ENCODE measurements at places on chromosomes 13 and 19. TPM values are rescaled to one million over a fixed set of nuclear protein-coding genes. Genes with fewer than 3 reads are reported as not detected.

Gene LILRB3
- total RNA-seq: 26.7 TPM

Gene KRTDAP
- not detected for total RNA-seq

Gene MRPS12
- 15.8 TPM for total RNA-seq

- H3K36me3 ChIP-seq: no peaks in the 10 kb centered on the region
- H3K27ac ChIP-seq: no peak overlapping the region
- no peaks in the 10 kb centered on the region for H3K27me3 ChIP-seq
- no peak for DNase-seq
These were observed 69.5 kb upstream of the TDRD3 start for GRCh38 chr13:60327511-60327910.

- no peak for DNase-seq
- peaks cover 2% of the 10 kb centered on the region for H3K4me1 ChIP-seq
- H3K27me3 ChIP-seq: peaks cover 1% of the 10 kb centered on the region
- no peak overlapping the region for H3K27ac ChIP-seq
- no peak overlapping the region for H3K4me3 ChIP-seq
- H3K36me3 ChIP-seq: no peaks in the 10 kb centered on the region
These were observed 385.8 kb downstream of the KCNRG start for GRCh38 chr13:50401049-50401505.

- H3K4me1 ChIP-seq: no peaks in the 10 kb centered on the region
- no peak overlapping the region for H3K27ac ChIP-seq
- no peaks in the 10 kb centered on the region for H3K27me3 ChIP-seq
- no peak for DNase-seq
- no peak overlapping the region for H3K4me3 ChIP-seq
- H3K36me3 ChIP-seq: no peaks in the 10 kb centered on the region
These were observed 696 bp upstream of the ERFL start for GRCh38 chr19:41928754-41929535.

Gene CDC37
- 146 TPM for total RNA-seq

Gene CD70
- total RNA-seq: not detected

DNA sequence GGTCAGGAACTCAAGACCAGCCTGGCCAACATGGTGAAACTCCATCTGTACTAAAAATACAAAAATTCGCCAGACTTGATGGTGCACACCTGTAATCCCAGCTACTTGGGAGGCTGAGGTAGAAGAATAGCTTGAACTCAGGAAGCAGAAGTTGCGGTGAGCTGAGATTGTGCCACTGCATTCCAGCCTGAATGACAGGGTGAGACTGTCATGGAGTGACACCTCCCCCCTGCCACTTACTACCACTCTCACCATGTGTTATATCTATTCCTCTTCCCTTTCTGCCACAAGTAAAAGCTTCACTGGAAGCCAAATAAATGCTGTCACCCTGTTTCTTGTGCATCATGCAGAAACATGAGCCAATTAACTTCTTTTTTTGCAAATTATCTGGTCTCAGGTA, 10.6 kb upstream of the CEACAM4 start:
- no peak for DNase-seq
- H3K4me3 ChIP-seq: no peak overlapping the region
- H3K4me1 ChIP-seq: no peaks in the 10 kb centered on the region
- H3K27ac ChIP-seq: no peak overlapping the region
- H3K36me3 ChIP-seq: no peaks in the 10 kb centered on the region

Gene MAN2B1
- 111 TPM for total RNA-seq

Gene C1QTNF9B
- not detected for total RNA-seq

DNA sequence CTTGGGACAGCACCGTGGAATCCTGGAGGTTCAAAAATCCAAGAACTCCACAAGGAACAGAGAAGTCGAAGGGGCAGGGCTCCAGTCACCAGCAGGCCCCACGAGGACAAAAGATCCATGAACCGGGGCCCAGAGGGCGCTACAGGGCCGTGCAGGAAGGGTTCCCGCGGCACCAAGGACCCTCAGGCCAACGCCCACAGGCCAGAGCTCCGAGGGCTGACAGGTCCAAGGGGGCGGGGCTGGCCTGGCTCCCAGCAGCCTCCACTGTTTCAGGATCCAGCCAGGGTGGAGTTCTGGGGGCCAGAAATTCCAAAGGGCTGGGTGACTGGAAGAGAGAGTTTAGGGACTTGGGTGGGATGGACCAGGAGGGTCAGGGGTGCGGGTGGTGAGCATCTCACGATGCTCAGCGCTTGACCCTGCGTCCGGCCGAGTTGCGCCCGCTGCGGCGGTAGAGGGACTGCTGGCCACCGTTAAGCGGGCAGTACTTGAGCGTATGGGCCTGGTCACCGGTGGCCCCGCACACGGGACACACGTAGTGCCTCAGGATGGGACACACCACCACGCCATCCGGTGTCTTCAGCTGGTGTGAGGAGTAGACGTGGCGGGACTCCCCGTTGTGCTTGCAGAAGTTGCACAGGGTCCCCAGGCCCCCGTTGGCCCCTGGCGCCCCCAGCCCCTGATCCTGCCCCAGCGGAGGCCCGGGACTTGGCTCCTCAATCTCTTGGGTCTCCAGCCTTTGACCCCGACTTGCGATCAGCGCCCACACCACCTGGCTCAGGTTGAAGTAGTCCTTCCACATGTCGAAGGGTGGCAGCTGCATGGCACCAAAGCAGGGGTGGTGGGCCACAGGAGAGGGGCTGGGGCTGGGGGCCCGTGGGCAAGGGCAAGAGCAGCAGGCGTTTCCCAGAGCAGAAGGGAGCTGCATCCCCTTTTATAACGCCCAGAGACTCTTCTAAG, at the start of gene NANOS2:
TSS of gene NANOS2 (minus strand) at position 905 of the 957 bp plus-strand sequence. CDS start at position 820, 85 bp downstream.
- no peak for DNase-seq
- H3K27me3 ChIP-seq: no peaks in the 10 kb centered on the region
- H3K4me3 ChIP-seq: no peak within 1 kb of the TSS
- no peak within 1 kb of the TSS for H3K27ac ChIP-seq
- no peaks in the 10 kb centered on the region for H3K36me3 ChIP-seq

GRCh38 chr19:19651076-19651475, 7.6 kb upstream of the GMIP start:
- no peaks in the 10 kb centered on the region for H3K4me1 ChIP-seq
- H3K27ac ChIP-seq: no peak overlapping the region
- no peak overlapping the region for H3K4me3 ChIP-seq
- no peak for DNase-seq
- H3K27me3 ChIP-seq: no peaks in the 10 kb centered on the region

DNA sequence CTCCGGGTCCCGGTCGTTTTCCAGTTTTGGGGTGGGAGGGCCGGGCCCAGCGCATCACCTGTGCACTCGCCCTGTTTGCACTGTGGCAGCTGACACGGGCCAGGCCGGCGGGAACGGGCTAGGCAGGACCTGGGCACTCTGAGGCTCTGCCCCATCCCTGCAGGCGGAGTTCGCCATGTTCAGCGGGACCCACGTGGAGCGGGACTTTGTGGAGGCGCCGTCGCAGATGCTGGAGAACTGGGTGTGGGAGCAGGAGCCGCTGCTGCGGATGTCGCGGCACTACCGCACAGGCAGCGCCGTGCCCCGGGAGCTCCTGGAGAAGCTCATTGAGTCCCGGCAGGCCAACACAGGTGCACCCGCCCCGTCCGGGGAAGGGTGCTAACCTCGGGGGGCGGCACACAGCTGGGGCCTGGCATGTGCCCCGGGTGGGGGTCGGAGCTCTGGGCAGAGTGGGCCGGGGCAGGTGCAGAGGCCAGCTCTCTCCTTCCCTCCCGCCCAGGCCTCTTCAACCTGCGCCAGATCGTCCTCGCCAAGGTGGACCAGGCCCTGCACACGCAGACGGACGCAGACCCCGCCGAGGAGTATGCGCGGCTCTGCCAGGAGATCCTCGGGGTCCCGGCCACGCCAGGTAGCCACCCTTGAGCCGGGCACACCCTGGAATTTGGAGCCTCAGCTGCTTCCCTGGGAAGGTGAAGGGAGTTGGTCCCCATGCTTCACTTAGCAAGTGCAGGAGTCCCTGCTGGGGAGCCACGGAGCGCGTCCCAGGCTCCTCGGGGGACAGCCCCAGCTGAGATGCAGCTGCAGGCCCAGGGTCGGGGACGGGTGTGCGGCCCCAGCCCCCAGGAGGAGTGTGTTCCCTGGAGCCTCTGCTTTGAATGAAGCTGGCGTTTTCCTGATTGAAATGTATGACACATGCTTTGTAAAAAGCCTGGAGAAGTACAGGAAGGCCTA, 9.3 kb upstream of the ZNF554 start:
- H3K27me3 ChIP-seq: no peaks in the 10 kb centered on the region
- no peaks in the 10 kb centered on the region for H3K4me1 ChIP-seq
- H3K36me3 ChIP-seq: no peaks in the 10 kb centered on the region
- no peak for DNase-seq

DNA sequence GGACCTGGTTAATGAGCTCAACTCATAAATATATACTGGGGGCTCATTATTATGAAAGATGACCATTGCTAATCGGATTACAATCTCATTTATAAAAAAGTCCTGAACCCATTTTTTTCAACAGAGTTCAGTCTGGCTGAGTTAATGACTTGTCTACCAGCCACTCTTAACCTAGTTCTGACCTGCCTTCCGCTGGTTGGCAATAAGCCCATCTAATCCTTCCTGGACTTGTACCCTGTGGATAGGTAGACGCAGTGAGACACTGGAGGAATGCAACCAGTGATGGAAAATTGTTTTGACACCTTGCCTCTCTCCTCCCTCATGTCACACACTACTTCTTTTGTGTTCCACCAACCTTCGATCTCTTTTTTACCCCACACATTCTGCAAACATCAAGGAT, 279.9 kb downstream of the FOXO1 start:
- DNase-seq: no peak
- no peak overlapping the region for H3K27ac ChIP-seq
- H3K4me3 ChIP-seq: no peak overlapping the region
- no peaks in the 10 kb centered on the region for H3K4me1 ChIP-seq
- H3K27me3 ChIP-seq: no peaks in the 10 kb centered on the region
- no peaks in the 10 kb centered on the region for H3K36me3 ChIP-seq

DNA sequence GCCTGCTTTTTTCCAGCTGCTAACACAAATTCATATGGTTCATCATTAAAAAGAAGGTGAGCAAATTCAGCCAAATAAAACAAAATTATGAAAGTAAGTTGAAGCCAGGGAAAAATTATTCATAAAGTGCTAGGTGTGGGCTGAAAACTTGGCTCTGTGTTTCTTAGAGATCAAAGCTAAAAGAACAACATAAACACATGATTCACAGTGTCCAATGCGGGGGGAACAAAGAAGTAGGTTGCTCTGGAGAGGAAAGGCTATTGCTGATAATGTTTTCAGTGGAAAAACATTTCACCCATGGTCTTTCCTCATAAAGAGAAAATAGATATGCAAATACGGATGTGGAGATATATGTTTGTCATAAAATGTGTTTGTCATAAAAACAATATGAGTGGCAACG, 1691.5 kb upstream of the SLC10A2 start:
- no peak for DNase-seq
- no peaks in the 10 kb centered on the region for H3K36me3 ChIP-seq
- no peak overlapping the region for H3K27ac ChIP-seq
- no peak overlapping the region for H3K4me3 ChIP-seq
- H3K27me3 ChIP-seq: no peaks in the 10 kb centered on the region
- no peaks in the 10 kb centered on the region for H3K4me1 ChIP-seq

Gene TBXA2R
- 40.5 TPM for total RNA-seq

GRCh38 chr19:56671613-56671994, at the start of gene ZNF835:
TSS of gene ZNF835 (minus strand) at chr19:56671757. CDS start at chr19:56665198, 6,559 bp downstream.
- H3K36me3 ChIP-seq: no peaks in the 10 kb centered on the region
- no peaks in the 10 kb centered on the region for H3K4me1 ChIP-seq
- no peaks in the 10 kb centered on the region for H3K27me3 ChIP-seq
- no peak within 1 kb of the TSS for H3K27ac ChIP-seq
- H3K4me3 ChIP-seq: peak within 1 kb of the TSS; percentile 9

Gene SYNGR4
- not detected for total RNA-seq

Gene ZNF837
- 0.65 TPM for total RNA-seq

Gene TIMM29
- total RNA-seq: 13.7 TPM

Gene SIGLEC14
- 4.2 TPM for total RNA-seq

Gene ZNF324B
- total RNA-seq: 5.7 TPM

- no peaks in the 10 kb centered on the region for H3K4me1 ChIP-seq
- peak; percentile 79 for DNase-seq
- H3K36me3 ChIP-seq: no peaks in the 10 kb centered on the region
- H3K4me3 ChIP-seq: peak within 1 kb of the TSS; percentile 5
- no peak within 1 kb of the TSS for H3K27ac ChIP-seq
These were observed at the start of gene MLNR for GRCh38 chr13:49220036-49220855. TSS of gene MLNR (plus strand) at chr13:49220338. CDS start at chr13:49220338, 0 bp downstream.

DNA sequence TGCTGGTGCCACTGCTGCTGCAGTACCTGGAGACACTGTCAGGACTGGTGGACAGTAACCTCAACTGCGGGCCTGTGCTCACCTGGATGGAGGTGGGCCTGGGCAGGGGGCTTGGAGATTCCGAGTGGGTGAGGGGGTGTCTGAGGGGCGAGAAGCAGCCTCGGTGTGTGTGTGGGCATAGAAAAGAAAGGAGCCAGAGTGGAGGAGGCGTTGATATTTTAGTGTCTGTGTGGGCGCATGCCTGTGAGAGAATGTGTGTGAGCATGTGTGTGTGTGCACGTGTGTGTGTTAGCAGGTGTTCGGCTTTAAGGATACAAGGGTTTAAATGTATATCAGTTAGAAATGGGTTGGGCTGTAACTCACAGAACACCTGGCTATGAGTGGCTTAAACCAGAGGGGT, 3.7 kb downstream of the ARHGAP33 start:
- no peaks in the 10 kb centered on the region for H3K36me3 ChIP-seq
- no peak overlapping the region for H3K4me3 ChIP-seq
- H3K27me3 ChIP-seq: no peaks in the 10 kb centered on the region
- no peaks in the 10 kb centered on the region for H3K4me1 ChIP-seq
- no peak overlapping the region for H3K27ac ChIP-seq

DNA sequence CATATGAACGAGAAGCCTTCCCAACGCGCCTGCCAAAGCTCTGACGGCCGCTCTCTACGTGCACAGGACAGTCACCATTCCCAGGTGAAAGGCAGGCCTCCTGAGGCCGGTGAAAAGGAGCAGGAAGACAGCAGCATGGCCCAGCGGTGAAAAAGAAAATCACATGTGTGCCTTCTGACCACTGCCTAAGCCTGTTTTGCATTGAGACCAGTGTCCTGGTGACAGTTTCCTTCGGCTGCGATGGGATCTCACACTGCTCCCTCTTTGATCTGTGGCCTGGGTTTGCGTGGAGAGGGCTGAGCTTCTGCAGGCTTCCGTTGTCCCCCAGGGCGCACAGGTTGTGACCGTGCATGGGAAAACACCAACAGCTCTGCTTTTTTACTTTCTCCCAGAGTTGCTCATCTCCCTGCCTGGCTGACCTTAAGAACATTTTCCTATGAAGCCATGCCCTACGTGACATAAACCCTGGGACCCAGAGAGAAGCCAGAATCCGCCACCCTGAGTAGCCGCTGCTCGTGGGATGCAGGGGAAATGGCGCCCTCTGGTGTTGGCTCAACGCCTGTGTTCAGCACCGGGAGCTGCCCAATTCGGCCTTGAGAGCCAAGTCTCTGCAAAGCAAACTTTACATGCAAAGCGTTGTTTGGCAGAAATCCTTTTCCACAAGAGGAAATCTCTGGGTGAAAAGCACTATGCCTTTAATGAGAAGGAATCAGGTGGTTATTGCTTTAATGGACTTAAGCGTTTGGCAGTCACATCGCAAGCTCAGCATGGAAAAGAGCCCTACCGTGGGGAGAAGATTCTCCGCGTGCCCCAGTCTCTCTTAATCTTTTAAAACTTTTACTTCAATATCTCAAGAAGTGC, 112.2 kb upstream of the GPR12 start:
- no peaks in the 10 kb centered on the region for H3K4me1 ChIP-seq
- H3K27me3 ChIP-seq: no peaks in the 10 kb centered on the region
- no peak for DNase-seq
- H3K27ac ChIP-seq: no peak overlapping the region

Gene KCTD4
- 0.60 TPM for total RNA-seq

Gene CEACAM3
- total RNA-seq: 0.39 TPM

All from aorta (tissue), 5 donors.